PC-3 (cell line): ENCODE measurements at places on chromosomes 3 and 15. TPM values are rescaled to one million over a fixed set of nuclear protein-coding genes. Genes with fewer than 3 reads are reported as not detected.

DNA sequence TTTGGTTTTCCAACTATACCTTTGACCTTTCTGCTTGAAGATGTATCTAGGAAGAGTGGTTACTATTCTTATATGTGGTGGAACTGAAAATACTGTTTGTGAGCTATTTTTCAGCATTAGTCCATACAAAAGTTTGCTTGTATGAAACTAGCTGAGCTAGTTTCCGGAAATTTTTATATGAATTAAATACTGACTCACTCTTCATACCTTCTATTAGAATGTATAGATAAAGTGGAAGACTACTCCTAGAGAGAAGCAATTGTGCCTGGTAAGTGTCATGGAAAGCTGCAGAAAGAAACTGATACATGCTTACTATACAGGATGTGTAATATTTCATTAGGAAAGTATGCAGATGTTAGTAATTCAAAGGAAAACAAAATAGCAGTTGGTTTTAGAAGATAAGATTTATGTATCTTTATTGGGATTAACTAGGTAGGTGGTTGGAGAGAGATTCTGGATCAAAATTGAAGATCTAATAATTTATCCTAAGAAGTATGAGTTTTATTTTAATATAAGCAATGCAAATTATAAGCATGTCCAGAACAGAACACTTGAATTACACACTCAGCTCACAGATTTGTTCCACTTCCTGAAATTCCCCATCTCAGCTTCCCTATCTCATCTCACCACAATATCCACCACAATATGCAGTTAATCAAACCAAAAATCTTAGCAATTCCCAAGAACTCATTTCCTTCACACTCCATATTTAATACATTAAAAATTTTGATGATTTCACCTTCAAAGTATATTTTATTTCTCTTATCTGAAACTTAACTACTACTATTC, 82.8 kb downstream of the BCHE start:
- H3K27me3 ChIP-seq = no peaks in the 10 kb centered on the region
- H3K4me3 ChIP-seq = no peak overlapping the region
- peak overlapping the region; percentile 75 for H3K27ac ChIP-seq

DNA sequence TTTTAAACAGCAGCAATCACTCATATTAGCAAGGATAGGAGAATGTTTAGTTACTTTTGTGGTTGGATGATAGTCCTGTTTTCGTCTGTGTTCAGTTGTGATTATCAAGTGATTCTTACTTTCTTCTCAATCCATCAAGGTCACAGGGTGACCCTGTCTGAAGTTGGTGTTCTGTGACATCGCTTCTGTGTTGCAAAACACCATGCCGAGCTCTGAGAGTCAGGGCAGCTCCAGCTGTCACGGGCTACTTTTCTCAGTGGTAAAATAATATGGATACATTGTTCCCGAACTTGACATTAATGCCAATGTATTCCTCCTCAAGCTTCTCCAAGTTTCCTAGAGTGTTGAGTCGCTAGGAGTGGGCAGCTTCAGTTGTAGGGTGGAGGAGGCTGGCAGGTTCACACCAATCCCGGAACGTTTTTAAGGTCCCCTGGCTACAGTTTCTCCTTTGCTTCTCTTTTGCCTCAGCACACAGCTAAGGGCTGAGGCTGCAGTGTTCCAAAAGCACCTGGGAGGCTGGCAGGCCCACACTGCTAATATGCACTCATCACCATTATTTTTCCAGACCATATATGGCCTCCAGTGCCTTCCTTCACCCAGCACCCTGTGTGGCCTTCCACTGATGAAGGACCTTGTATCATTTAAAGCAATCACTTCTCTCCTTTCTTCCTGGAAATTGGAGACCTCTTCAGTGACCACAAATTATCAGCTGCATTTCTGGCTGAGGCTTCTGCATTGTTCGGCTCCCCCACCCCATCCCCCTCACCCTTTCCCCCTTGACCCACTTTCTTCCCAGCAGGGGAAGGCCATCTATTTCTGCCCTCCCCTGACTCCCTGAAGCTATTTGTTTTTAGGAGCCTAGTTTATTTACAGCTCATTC, 25.8 kb downstream of the COLQ start:
- no peak overlapping the region for H3K27ac ChIP-seq
- DNase-seq = no peak
- no peaks in the 10 kb centered on the region for H3K4me1 ChIP-seq
- H3K36me3 ChIP-seq = no peaks in the 10 kb centered on the region
- 0 out of 2 replicates have a peak, but pooled peaks cover under 1% of the 10 kb centered on the region for H3K27me3 ChIP-seq

DNA sequence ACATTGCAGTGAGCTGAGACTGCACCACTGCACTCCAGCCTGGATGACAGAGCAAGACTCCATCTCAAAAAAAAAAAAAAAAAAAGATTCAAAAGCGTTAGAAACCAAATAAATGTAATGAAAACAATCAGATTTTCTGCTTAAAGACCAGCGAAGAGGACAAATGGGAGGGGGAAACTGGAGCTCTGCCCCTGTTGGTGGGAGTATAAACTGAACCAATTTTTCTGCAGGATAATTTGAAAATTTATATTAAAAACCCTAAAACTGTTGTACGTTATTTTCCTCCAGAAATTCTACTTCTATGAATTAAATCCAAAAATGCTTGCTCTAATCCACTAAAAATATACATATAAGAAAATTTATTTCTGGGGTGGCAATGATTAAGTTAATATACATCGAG, 25.3 kb upstream of the ZSCAN2 start:
- no peak for DNase-seq
- H3K4me1 ChIP-seq = peaks cover 13% of the 10 kb centered on the region
- no peak overlapping the region for H3K4me3 ChIP-seq
- H3K36me3 ChIP-seq = no peaks in the 10 kb centered on the region

EPHB1 gene
- total RNA-seq = 0.69 and 0.92 TPM in 2 replicates

GRCh38 chr3:65961733-65962132, 77.0 kb downstream of the MAGI1 start:
- no peak overlapping the region for H3K4me3 ChIP-seq
- no peaks in the 10 kb centered on the region for H3K36me3 ChIP-seq
- no peak overlapping the region for H3K27ac ChIP-seq
- H3K4me1 ChIP-seq = peaks cover 23% of the 10 kb centered on the region

- H3K27me3 ChIP-seq = no peaks in the 10 kb centered on the region
- DNase-seq = no peak
Observed at GRCh38 chr3:52596658-52597265, 60.4 kb downstream of the UQCC5 start.

GRCh38 chr15:38075466-38075865, 141.0 kb downstream of the TMCO5A start:
- H3K36me3 ChIP-seq = no peaks in the 10 kb centered on the region
- H3K4me1 ChIP-seq = peaks cover 49% of the 10 kb centered on the region
- no peaks in the 10 kb centered on the region for H3K27me3 ChIP-seq
- no peak overlapping the region for H3K4me3 ChIP-seq
- no peak overlapping the region for H3K27ac ChIP-seq
- no peak for DNase-seq

- no peaks in the 10 kb centered on the region for H3K36me3 ChIP-seq
- no peak overlapping the region for H3K27ac ChIP-seq
- no peaks in the 10 kb centered on the region for H3K4me1 ChIP-seq
- no peaks in the 10 kb centered on the region for H3K27me3 ChIP-seq
- DNase-seq = no peak
Observed at GRCh38 chr15:48040166-48040817, 80.5 kb upstream of the SLC24A5 start.

RBP2 gene
- total RNA-seq = not detected in 2 replicates

- H3K27me3 ChIP-seq = no peaks in the 10 kb centered on the region
- DNase-seq = no peak
- H3K4me3 ChIP-seq = peak overlapping the region; percentile 77
- peak overlapping the region; percentile 86 for H3K27ac ChIP-seq
- H3K36me3 ChIP-seq = no peaks in the 10 kb centered on the region
- peaks cover 21% of the 10 kb centered on the region for H3K4me1 ChIP-seq
Observed at GRCh38 chr3:47379411-47379899, 1.4 kb upstream of the PTPN23 start.

DNA sequence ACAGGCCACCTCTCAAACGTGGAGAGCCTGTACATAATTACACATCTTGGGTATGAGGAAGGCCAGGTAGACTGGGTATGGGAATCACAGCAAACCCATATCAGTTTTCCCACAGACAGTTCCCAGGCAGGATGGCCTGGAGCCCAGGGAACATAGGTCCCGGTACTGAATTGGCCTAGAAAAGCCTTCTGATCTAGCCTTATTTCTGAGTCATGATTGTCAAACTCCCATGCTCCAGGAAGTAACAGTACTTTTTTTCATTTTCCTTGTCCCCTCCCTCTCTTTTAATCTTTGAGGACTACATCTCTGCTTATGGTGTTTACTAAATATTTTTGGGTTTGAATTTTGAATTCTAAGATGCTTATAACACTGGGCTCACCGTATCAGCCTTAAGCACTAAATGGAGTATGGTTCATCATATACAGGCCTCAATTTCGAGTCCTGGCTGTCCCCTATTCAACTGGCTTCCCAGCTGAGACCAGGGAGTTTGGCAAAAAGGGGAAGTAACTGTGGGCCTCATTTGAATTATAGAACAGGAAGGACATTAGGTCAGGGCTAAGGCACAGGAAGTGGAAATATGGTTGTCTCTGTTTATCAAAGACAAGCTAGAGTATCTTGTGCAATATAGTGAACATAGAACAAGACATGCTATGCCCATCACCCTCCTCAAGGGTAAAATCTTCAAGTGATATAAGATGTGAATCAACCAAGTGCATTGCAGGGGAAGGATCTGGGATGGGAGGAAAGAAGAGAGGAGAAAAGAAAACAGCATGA, 494.6 kb downstream of the NTRK3 start:
- no peak for DNase-seq
- no peaks in the 10 kb centered on the region for H3K27me3 ChIP-seq
- H3K27ac ChIP-seq = no peak overlapping the region
- H3K36me3 ChIP-seq = no peaks in the 10 kb centered on the region
- no peak overlapping the region for H3K4me3 ChIP-seq
- no peaks in the 10 kb centered on the region for H3K4me1 ChIP-seq

MUSTN1 gene
- total RNA-seq = 0.66 and 0.69 TPM in 2 replicates

THAP10 gene
- total RNA-seq = 5.9 and 7.2 TPM in 2 replicates

DNA sequence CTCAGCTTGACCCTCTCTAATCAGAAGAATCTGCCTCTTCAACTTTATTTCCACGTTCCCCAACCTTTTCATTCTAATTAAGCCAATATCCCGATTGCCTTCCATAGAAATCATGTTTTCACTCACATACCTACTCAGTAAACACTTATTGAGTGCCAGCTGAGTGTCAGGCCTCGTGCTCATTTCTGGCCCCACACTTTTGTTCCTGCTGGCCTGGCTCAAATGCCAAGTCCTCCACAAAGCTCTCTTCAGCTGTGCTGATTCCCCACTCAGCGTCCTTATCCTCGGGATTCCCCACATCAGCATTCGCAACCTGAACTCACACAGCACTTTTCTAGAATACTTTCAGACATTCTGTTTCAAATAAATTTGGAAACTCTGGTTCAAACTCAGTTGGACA, 68.9 kb downstream of the THBS1 start:
- H3K27ac ChIP-seq = no peak overlapping the region
- H3K36me3 ChIP-seq = no peaks in the 10 kb centered on the region
- no peak overlapping the region for H3K4me3 ChIP-seq
- no peaks in the 10 kb centered on the region for H3K27me3 ChIP-seq

DNA sequence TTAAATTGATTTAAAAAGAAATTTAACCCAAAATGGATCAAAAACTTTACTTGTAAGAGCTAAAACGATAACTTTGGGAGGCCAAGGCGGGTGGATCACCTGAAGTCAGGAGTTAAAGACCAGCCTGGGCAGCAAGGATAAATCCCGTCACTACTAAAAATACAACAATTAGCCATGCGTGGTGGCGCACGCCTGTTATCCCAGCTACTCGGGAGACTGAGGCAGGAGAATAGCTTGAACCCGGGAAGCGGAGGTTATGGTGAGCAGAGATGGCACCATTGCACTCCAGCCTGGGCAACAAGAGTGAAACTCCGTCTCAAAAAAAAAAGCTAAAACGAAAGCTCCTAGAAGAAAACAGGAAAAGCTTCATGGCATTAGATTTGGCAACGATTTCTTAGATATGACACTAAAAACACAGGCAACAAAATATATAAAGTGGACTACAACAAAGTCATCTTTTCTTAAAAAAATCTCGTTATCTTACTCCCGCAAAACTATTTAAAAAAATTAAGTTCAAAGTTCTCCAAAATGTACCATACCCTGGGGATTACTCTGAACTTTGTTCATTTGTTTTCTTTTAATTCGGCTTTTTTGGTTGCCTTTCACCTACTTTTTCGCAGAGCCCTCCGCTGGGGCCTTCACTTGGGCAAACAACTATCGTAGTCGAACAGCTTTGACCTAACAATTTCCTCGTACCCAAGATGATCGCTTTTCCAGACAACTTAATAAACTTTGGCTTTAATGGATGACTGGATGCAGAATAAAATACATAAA, 2.9 kb downstream of the HDDC3 start:
- no peaks in the 10 kb centered on the region for H3K27me3 ChIP-seq
- no peaks in the 10 kb centered on the region for H3K36me3 ChIP-seq
- H3K4me1 ChIP-seq = peaks cover 25% of the 10 kb centered on the region
- H3K4me3 ChIP-seq = peak overlapping the region; percentile 87
- peak overlapping the region; percentile 67 for H3K27ac ChIP-seq
- DNase-seq = no peak

STARD5 gene
- total RNA-seq = 3.3 and 5.9 TPM in 2 replicates

CHDH gene
- 3.2 and 5.1 TPM in 2 replicates for total RNA-seq

DNA sequence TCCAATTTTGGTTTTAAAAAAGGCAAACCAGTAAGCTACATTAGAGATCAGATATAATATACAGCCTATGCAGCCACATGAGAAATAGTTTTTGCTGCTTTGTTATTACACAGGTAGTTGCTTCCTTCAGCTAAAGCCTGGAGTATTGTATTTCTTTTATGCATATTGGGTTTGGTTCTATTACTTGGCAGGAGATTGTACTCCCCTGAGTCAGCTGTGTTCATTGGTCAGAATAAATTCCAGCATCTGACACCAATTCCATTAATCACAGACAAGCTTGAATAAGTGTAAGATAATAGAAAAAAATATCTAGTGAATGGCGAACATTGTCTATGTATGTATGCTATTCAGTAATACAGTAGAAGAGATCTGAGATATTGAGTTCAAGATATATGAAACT, 26.1 kb upstream of the ZCWPW2 start:
- H3K27me3 ChIP-seq = no peaks in the 10 kb centered on the region
- DNase-seq = peak; percentile 24
- H3K36me3 ChIP-seq = peaks cover 27% of the 10 kb centered on the region
- no peak overlapping the region for H3K27ac ChIP-seq
- no peaks in the 10 kb centered on the region for H3K4me1 ChIP-seq

GRCh38 chr3:112092496-112093179, 6.4 kb downstream of the C3orf52 start:
- H3K4me1 ChIP-seq = peaks cover 56% of the 10 kb centered on the region
- H3K4me3 ChIP-seq = no peak overlapping the region
- DNase-seq = no peak

GRCh38 chr3:13608969-13609725, 60.2 kb downstream of the FBLN2 start:
- no peak for DNase-seq
- no peaks in the 10 kb centered on the region for H3K36me3 ChIP-seq
- no peak overlapping the region for H3K27ac ChIP-seq
